Activated CD8-positive, alpha-beta memory T cell treated with anti-CD3 and anti-CD28 coated beads for 24 hours (primary cell): ENCODE measurements at places on chromosomes 2 and 18.

- no peak for DNase-seq
Observed at GRCh38 chr2:10977003-10977402, 65.3 kb downstream of the KCNF1 start.

- no peak for DNase-seq
Observed at GRCh38 chr2:133194777-133195335, 373.4 kb downstream of the NCKAP5 start.

DNA sequence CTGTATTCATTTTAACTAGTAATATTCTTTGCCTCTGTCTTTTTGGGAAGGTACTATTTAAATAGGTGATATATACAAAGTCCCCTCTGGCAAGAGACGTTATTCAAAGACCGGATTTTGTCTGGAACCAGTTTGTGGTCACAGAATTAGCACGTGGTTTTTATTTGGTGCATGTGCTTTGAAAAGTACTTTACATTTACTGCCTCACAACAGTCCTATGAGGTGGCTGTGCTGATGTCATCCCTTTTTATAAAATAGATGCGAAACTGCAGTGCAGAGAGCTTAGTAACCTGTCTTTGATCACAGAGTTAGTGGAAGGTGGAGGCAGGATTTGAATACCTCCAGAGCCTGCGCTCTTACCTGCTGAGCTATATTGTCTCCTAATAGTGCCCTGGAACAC is 4.0 kb downstream of the LPIN1 start:
- DNase-seq: no peak

DNA sequence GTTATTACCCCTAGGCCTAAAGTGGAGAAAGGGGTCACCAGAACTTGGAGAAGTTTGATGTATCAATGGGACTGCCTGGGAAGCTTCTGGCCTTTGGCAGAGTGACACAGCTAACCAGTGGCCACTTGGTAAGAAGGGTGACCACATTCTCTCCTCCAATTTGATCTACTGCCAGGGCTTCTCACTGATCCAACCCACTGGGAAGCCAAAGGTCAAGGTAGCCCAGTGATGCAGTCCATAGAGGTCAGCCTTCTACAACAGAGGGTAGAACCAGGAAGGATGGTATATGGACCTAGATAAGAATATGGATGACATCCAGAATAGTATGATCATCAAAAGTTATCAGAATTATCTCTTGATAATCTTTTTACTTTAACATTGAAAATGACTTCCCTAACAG is 493.6 kb downstream of the NYAP2 start:
- no peak for DNase-seq
